Thymus (tissue), 14 donors: ENCODE measurements at places on chromosomes 16 and 17. TPM values are rescaled to one million over a fixed set of nuclear protein-coding genes. Genes with fewer than 3 reads are reported as not detected.

DNA sequence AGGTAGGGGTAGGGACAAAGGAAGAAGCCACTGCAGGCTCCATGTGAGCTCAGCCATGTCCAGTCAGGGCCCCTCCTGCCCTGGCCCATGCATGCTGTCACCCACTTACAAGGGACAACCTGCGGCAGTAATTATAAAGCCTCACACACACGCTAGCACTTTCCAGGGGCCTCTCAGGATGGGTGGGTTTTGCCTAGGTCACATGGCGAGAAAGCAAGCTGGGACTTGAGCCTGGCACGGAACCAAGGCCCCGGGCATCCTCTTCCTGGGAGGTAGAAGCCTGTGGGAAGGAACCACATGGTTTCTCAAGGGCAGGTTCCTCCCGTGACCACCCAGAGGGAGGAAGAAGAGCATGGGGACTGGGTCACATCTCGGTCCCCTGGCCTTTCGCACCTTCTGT, 7.0 kb downstream of the ZNF319 start:
- H3K36me3 ChIP-seq: peaks cover 36% of the 10 kb centered on the region
- no peak overlapping the region for H3K27ac ChIP-seq

Gene ZNF200
- 8.6 TPM for total RNA-seq

DNA sequence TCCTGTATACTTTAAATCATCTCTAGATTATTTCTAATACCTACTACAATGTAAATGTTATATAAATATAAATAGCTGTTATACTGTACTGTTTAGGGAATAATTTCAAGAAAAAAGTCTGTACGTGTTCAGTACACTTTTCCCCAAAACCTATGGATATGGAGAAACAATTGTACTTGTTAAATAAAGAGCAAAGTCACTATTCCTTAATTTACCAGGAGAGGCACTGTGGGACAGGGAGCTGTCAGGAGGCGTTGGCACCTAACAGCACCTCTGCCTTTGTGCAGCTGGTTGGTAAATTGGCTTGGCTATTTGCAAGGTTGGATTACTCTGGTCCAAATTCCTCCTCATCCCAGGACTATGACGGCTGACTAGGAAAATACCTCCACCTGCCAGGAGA, 28.0 kb downstream of the CRHR1 start:
- H3K27me3 ChIP-seq: peaks cover 34% of the 10 kb centered on the region
- no peak overlapping the region for H3K4me3 ChIP-seq
- no peak for DNase-seq
- H3K4me1 ChIP-seq: no peaks in the 10 kb centered on the region
- no peaks in the 10 kb centered on the region for H3K36me3 ChIP-seq

Gene CDH3
- total RNA-seq: 45.6 TPM

Gene XPO6
- 67.9 TPM for total RNA-seq

DNA sequence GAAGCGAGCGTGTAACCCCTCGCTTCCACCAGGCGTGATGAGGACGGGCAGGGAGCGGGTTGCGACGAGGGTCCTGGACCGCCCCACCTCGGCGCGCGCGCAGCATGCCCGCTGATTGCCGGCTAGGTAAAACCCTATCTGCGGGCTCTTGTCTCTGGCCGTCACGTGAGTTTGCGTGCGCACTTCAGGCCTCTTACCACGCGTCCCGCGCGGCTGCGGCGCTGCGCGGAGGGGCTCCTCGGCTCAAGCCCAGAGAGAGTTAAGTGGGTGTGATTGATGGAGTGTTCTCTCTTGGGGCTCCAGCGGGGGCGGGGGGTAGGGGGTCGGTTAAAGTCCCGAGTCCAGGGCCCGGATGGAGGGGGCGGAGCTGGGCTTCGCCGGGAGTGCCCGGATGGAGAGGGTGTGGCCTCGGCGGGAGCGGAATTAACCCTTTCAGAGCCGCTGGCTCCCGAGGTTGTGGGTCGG, 7.9 kb downstream of the KDM6B start:
- H3K27me3 ChIP-seq: no peaks in the 10 kb centered on the region
- peak overlapping the region; percentile 95 for H3K27ac ChIP-seq
- H3K36me3 ChIP-seq: peaks cover 19% of the 10 kb centered on the region
- H3K4me1 ChIP-seq: peaks cover 37% of the 10 kb centered on the region

GRCh38 chr16:31484491-31485171, 1.7 kb downstream of the SLC5A2 start:
- peaks cover 17% of the 10 kb centered on the region for H3K4me1 ChIP-seq
- no peaks in the 10 kb centered on the region for H3K36me3 ChIP-seq
- H3K27ac ChIP-seq: no peak overlapping the region
- H3K27me3 ChIP-seq: peaks cover 44% of the 10 kb centered on the region
- no peak overlapping the region for H3K4me3 ChIP-seq
- no peak for DNase-seq

Gene TMEM88
- 1.6 TPM for total RNA-seq

Gene ABCC11
- total RNA-seq: 0.14 TPM

Gene CCL8
- total RNA-seq: 1.4 TPM

DNA sequence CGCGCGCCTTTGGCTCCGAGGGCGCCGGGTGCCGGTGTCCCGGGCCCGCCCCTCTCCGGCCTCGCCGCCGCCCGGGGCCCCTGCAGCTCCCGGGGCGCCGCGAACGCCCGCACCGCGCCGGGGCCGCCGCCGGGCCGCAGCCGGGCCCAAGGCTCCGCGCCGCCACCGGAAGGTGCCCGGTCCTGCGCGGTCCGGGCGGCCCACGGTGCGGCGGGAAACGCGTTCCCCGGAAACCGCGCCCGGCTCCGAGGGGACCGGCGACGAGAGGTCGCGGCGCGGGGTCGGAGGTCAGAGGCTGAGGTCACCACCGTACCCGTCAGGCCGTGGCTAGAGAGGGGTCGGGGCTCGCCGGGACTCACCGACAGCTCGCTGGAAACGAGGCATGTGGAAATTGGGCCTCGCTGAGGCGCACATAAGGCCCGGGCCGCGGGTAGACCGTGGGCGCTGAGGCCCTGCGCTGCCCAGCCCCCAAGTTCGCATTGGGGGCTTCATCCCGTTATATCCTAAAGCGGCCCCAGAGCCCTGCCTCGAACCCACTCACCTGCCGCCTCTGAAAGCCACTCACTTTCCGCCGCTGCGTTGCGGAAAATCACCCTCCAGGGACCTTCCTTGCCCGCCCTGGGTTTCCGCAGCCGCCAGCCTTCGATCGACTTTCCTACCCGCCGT, at the start of gene DUS1L:
Gene DUS1L (minus strand): TSS at position 167 of the 666 bp plus-strand sequence. CDS start 745 bp downstream, outside the sequence.
- peak within 1 kb of the TSS; percentile 91 for H3K4me3 ChIP-seq
- peaks cover 17% of the 10 kb centered on the region for H3K4me1 ChIP-seq
- peaks cover 34% of the 10 kb centered on the region for H3K36me3 ChIP-seq
- H3K27me3 ChIP-seq: no peaks in the 10 kb centered on the region
- DNase-seq: peak; percentile 47

Gene CDR2L
- 0.57 TPM for total RNA-seq

Gene RBFOX1
- 0.52 TPM for total RNA-seq

Gene ZNF830
- 21.9 TPM for total RNA-seq

DNA sequence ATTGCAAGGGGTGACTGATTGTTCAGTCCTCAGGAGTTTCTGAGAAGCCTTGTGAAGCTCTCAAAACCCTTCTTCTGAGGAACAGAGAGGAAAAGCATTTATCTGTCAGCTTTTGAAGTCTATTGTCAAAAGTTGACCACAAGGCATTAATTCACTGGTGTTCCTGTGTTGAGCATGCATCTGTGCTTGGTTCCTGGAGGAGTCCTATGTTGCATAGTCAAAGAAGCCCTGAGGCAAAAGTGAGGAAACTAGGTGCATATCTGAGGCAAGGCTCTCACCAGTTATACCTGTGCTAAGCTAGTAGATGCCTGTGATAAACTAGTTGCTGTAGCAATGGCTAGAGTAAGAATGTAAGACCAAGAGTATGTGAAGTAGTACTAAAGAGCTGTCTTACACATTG, 1.8 kb upstream of the HEATR6 start:
- H3K36me3 ChIP-seq: no peaks in the 10 kb centered on the region
- no peak overlapping the region for H3K27ac ChIP-seq
- H3K4me1 ChIP-seq: peaks cover 12% of the 10 kb centered on the region
- H3K4me3 ChIP-seq: no peak overlapping the region

DNA sequence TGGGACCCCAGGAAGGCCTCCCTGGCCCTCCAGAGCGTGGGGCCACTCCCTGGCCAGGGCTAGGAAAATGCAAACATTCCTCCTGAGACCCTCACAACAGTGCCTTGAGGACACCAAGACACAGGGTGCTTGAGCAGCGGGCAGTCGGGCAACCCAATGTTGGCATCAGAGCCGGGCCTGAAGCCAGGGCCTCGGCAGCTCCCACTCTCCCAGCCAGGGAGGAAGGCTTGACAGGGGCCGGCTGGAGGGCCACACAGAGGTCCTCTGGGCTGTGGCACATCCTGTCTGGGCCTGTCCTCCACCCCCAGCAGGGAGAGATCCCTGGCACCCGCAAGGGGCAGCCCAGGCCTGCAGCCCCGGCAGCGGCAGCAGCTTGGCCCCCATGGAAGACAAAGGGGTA, 12.3 kb upstream of the KRT17 start:
- H3K27ac ChIP-seq: no peak overlapping the region
- no peak overlapping the region for H3K4me3 ChIP-seq
- no peaks in the 10 kb centered on the region for H3K4me1 ChIP-seq
- H3K36me3 ChIP-seq: no peaks in the 10 kb centered on the region
- no peak for DNase-seq

GRCh38 chr17:34299956-34300577, 14.5 kb downstream of the CCL11 start:
- H3K27me3 ChIP-seq: no peaks in the 10 kb centered on the region
- peaks cover 8% of the 10 kb centered on the region for H3K4me1 ChIP-seq
- DNase-seq: no peak
- no peaks in the 10 kb centered on the region for H3K36me3 ChIP-seq
- H3K27ac ChIP-seq: peak overlapping the region; percentile 57
- H3K4me3 ChIP-seq: no peak overlapping the region

Gene TBC1D28
- total RNA-seq: not detected

DNA sequence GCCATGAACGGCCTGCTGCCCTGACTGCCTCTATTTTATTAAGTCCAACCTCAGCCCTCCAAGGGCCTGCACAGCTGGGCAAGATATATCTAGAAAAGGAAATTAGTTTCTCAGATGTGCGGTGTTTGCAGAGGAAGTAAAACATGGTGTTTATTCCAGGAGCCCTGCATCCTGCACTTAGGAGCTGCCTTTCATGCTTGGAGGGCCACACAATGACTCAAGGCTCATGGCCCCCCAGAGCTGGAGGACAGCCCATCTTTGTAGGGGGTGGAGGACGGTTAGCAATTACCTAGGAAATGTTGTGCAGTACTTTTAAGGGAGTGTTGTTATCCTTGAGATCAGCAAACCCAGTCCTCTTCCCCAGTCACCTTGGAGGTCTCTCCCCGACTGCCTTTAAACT, 80.5 kb downstream of the COPRS start:
- H3K27ac ChIP-seq: no peak overlapping the region
- no peak overlapping the region for H3K4me3 ChIP-seq
- no peak for DNase-seq
- no peaks in the 10 kb centered on the region for H3K27me3 ChIP-seq
- H3K4me1 ChIP-seq: no peaks in the 10 kb centered on the region

Gene OR2C1
- total RNA-seq: 0.14 TPM

DNA sequence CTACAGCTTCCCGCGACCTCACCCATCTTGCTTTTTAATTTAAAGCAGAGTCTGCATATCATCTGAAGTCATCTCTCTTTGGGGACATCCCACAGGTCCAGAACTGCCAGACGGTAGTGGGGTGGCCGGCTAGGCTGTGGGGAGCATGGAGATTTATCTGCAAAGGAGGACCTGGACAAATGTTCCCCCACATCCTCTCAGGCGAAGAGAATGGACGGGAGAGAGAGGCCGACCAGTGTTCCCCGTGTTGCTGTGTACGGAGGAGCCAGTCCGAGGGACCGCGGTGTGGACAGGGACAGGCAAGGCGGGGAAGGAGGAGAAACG, 665 bp upstream of the MT1M start:
- peaks cover 97% of the 10 kb centered on the region for H3K27me3 ChIP-seq
- no peak for DNase-seq

DNA sequence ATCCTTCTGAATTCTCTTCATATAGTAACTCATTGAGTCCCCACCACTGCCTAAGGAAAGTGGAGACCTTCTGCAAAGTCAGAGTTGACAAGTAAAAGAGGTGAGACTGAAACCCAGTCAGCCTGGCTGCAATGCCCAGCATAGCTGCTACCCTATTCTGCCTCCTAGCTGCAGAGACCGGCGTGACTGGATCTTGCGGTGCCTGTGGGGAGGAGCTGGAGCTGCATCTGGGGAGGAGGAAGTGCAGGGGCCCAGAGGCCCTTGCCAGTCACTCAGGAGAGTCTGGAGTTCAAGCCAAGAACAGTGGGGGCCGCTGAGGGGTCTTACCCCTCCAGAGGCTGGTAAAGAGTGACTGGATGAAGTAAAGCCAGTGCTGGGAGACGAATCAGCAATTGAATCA, 35.0 kb upstream of the ZNF423 start:
- no peak overlapping the region for H3K27ac ChIP-seq
- no peaks in the 10 kb centered on the region for H3K36me3 ChIP-seq
- H3K4me1 ChIP-seq: no peaks in the 10 kb centered on the region
- peak; percentile 42 for DNase-seq
- no peak overlapping the region for H3K4me3 ChIP-seq
- no peaks in the 10 kb centered on the region for H3K27me3 ChIP-seq

DNA sequence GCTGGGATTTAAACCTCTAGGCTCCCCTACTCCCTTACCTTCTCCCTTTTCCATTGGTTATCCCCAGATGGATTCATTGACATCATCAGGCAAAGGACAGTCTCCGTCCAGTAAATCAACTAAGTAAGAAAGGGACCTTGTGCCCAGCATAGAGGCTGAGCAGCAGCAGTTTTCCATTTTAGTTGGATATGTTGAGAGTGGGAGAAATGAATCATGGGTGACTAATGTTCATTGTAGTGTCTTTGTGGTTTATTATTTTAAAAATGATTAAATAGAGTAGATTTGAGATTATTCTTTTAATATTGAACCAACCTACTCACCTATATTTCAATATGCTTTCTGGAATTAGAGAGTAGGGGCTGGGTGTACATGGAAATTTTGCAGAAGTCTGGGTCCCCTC, 99.4 kb upstream of the CACNG3 start:
- DNase-seq: no peak
- H3K27me3 ChIP-seq: no peaks in the 10 kb centered on the region
- no peaks in the 10 kb centered on the region for H3K4me1 ChIP-seq
- H3K27ac ChIP-seq: no peak overlapping the region
- H3K36me3 ChIP-seq: peaks cover 38% of the 10 kb centered on the region

DNA sequence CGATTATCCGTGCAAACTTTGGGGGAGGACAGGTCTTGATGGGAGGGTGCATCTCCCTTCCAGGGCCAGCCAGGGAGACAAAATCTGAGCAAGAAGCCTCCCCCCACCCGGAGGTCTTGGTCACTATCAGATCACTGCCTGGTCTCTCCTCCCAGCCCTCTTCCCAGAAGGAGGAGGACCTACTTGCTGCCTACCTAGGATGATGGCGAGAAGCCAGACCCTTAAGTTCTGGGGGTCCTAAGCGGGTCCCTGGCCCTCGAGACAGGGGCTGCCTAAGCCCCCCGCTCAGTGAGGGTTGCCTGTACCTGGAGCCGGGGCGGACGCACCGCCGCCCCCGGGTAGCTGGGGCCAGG, 4.6 kb downstream of the TSPOAP1 start:
- H3K27me3 ChIP-seq: no peaks in the 10 kb centered on the region
- no peak for DNase-seq
- no peak overlapping the region for H3K27ac ChIP-seq
- H3K36me3 ChIP-seq: peaks cover 33% of the 10 kb centered on the region
- H3K4me1 ChIP-seq: peaks cover 48% of the 10 kb centered on the region

GRCh38 chr16:50496990-50497389, 51.2 kb upstream of the NKD1 start:
- H3K27ac ChIP-seq: no peak overlapping the region
- H3K36me3 ChIP-seq: no peaks in the 10 kb centered on the region
- H3K27me3 ChIP-seq: no peaks in the 10 kb centered on the region
- DNase-seq: no peak
- H3K4me3 ChIP-seq: no peak overlapping the region

GRCh38 chr17:65698381-65699061, 137.1 kb upstream of the AXIN2 start:
- no peaks in the 10 kb centered on the region for H3K27me3 ChIP-seq
- no peak overlapping the region for H3K27ac ChIP-seq
- no peak for DNase-seq
- H3K36me3 ChIP-seq: no peaks in the 10 kb centered on the region
- H3K4me3 ChIP-seq: no peak overlapping the region
- no peaks in the 10 kb centered on the region for H3K4me1 ChIP-seq
